Activated CD4-positive, alpha-beta T cell treated with anti-CD3 and anti-CD28 coated beads, Interleukin-2, amount 50 U/mL, for 48 hours (primary cell): ENCODE measurements at places on chromosomes 6 and 20.

GRCh38 chr6:28542440-28543296 is 17.0 kb downstream of the GPX5 start:
- peak; percentile 62 for DNase-seq

GRCh38 chr20:60808003-60808672 is 443.9 kb upstream of the CDH4 start:
- no peak for DNase-seq

GRCh38 chr20:17688965-17689364 is 6.9 kb upstream of the RRBP1 start:
- no peak for DNase-seq

DNA sequence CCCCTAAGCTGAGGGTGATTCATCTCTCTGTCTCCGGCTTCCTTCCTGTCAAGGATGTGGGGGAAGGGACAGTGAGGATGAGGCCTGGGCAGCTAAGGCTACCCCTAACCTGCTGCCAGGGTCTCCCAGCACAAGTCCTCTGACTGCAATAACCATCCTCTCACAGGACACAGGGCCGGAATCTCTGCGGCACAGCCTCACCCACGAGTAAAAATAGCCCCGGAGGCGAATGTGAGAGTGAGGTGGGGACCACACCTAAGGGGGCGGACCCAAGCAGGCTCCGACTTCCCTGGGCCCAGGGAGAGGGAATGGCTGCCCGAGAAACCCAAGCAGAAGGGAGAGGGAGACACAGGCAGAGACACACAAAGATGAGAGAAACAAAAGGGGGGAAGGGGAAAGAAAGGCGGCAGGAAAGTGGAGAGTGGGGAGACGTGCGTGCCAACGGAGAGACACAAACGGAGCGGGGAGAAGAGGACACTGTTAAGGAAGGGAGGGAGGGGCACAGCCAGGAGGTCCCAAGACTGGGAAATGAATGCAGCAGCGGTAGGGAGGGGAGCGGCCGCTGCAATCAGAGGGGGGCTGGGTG is 1.4 kb downstream of the CLIC1 start:
- DNase-seq, result peak; percentile 66

- DNase-seq, result no peak
Measured at GRCh38 chr20:25253606-25254275, 5.9 kb downstream of the PYGB start.

GRCh38 chr6:133707456-133707855 is 181.5 kb upstream of the TCF21 start:
- no peak for DNase-seq

DNA sequence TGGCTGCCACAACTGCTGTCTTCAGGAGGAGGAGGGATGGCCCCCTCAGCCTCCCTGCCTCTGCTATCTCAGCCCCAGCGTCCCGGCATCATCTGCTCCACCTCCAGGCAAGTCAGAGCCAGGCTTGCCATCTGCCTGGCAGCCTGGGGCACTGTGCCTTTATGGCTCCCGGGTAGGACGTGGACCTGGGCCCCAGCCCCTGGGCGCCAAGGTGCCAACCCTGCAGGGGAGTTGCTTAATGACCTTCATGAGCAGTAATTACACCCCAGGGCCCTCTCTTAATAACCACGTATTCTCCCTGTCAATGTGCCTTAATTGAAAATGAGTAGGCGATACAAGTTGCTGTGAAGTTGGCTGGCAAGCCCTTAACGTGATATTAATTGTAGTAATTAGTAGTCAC is 122.1 kb upstream of the MLN start:
- no peak for DNase-seq

DNA sequence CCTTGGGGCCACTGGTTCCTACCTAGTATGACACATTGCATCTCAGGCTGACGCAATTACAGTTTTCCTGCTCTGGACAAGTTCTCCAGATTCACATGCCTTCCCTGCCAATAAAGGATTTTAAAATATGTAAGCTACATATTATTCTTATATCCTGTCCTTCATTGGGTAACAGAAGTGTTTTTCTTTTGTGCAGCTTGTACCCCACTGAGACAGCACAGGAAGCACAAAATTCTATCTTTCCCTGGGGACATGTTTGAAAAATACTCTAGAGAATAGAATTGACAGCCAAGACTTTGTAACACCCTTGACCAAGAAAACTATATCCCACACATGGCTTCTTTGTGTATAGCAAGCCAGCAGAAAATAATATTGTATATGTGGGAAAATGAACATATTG is 456.8 kb downstream of the MAFB start:
- DNase-seq, result no peak
